Stimulated activated CD8-positive, alpha-beta memory T cell treated with anti-CD3 and anti-CD28 coated beads, Interleukin-15, amount 100 ng/mL, for 24 hours (primary cell): ENCODE measurements at places on chromosomes 6 and 20.

GRCh38 chr6:19891451-19891850 lies 54.3 kb downstream of the ID4 start:
- no peak for DNase-seq

DNA sequence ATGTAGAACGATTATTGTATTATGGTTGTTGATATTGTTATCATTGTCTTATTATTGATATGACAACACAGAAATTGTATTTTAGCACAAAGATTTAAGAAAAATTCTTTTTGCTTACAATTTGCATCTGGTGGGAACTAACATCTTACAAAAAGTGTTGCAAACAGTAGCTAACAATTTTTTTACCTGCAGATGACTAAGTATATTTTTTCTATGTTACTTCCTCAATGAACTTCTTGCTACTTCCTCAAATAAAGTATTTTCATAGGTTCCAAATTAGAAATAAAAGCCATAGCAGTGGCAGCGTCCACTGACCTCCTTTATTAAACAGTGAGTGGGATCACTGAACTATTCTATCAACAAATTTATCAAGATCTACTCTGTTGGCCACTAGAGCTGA lies 847.0 kb downstream of the PHF3 start:
- DNase-seq = no peak

DNA sequence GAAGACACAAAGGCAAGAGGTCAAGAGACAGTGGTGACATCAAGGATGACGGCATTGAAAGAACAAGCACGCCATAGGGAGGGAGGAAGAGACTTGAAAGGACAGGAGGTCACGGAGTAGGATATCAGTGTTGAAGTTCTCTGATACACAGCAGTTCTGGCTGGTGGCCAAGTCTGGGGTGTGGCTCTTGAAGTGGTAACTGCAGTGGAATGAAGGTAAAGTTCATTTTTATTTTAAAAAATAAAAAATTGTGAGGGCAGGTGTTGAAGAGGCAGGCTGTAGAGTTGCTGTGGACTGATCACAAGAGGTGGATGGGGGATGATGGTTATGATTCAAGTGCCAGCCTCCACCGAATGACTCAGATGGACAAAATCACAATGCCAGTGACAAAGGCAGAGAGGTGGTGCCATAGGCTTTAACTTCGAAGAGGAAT lies 53.2 kb upstream of the BMP2 start:
- DNase-seq = no peak

DNA sequence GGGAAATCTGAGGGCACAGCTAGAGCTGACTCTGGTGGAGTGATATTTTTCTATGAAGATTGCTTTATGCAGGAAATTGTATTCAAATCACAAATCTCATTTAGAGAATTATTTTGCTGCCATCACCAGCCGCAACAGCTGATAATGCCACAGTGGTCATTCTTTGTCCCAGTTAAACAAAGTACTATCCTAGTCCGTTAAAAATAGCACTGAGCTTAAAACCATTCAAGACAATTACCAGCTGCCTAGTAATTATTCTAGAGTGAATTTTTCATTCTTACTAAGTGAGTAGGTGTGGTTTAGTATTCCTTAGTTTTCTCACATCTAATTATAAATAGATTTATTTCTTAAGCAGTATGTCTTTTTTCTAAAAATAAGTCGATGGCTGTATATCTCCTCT lies 190.5 kb downstream of the SLC35F1 start:
- no peak for DNase-seq

- DNase-seq = no peak
Observed at GRCh38 chr6:110660066-110660655, 155.1 kb downstream of the CDK19 start.

DNA sequence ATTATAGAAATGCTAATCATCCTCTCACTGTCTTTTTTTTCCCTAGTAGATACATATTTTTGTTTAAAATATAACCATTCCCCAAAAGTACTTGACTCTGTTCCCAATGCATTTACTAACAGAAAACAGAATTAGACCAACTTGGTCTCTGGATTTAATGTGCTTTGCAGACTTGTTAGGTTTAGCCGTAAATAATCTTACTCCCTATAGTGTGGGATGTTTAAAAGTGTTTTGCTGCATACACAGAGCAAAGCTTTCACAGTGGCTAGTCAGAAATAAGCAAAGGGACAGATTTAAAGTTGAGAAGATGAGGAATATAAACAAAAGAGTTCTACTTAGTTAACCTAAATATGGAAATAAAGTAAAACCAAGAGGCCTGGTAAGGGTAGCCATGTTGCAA lies 527.5 kb downstream of the HDGFL1 start:
- no peak for DNase-seq

GRCh38 chr6:143513410-143513809 lies 1.9 kb upstream of the FUCA2 start:
- DNase-seq = no peak

DNA sequence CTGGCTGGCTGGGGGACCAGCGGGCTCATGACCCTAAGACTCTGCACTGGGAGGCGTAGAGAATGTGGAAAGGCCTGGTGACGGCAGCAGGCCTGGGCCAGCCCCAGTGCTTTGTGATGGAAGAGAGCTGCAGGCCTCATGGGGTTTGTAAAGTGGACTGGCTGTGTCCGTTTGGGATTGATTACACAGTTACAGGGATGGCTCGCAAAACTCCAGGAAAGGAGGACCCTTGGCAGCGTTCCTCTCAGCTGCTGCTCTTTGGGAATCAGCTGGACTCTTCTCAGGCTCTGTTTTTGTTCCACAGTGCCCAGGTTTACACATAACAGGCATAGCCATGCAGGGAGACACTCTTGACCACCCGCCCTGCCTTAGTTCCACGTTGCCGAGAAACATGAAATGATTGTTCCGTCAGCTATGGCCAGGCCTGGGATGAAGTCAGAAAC lies 89.0 kb downstream of the SLX4IP start:
- no peak for DNase-seq

DNA sequence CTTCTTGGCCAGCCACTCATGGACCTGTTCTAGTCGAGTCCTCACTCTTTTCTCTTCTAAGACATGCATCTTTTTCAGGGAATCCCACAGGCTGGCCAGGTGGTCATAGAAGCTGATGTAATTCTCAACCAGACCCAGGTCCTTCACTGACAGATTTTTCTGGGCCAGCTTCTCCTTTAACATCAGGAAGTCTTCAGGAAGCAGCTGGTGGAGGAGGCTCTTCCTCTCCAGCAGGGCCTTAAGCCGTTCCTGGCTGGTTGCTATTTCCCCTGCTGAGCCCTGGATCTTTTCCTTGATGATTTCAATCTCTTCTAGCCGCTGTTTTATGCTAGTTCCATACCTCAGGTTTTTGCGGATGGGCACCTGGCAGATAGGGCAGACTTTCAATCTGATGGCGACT lies 28.6 kb downstream of the DDX27 start:
- DNase-seq = no peak

DNA sequence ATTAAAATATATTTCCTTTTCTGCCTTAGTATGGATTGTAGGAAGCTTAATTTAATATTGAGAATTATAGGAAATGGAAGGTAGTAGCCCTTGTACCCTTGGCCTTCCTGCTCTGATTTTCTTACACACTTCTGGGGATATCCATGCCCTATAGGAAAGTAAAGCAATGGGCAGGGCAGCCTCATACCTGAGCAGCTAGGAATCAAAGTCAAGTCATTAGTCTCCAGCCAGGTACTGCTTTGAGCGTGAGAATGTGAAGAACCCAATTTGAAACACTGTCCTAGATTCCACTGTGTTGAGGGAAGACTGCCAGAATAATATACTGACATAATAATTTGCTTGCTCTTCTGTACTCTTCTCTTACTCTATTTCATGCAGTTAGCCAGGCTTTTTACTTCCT lies 51.0 kb upstream of the L3MBTL3 start:
- DNase-seq = no peak

GRCh38 chr6:65746302-65746701 lies 39.3 kb upstream of the EYS start:
- no peak for DNase-seq

GRCh38 chr6:21033084-21033483 lies 498.8 kb downstream of the CDKAL1 start:
- no peak for DNase-seq

DNA sequence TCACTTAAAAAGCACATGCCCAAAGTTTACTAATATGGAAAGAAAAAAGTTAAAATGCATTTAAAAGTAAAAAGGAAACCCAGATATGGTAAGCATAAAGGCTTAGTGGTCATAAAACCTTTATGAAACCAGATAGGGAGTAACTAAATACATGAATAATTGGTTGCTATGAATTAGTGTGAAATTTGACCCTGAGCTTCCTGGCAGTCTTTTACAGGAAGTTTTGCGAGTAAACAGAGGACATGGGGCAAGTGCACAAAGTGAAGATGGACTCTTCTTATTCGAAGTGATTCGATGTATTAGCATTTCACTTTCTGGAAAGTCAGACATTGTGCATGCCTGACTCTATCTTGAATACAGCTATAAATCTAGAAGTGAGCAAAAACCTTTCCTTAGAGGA lies 90.9 kb upstream of the MLIP start:
- no peak for DNase-seq

GRCh38 chr6:6179858-6180623 lies 140.4 kb downstream of the F13A1 start:
- no peak for DNase-seq

- no peak for DNase-seq
Observed at GRCh38 chr6:93624408-93624807, 205.0 kb upstream of the EPHA7 start.

- DNase-seq = no peak
Observed at GRCh38 chr6:135179920-135180541, 1.1 kb upstream of the MYB start.

- no peak for DNase-seq
Observed at GRCh38 chr20:4244700-4245485, 229.5 kb upstream of the RNF24 start.

DNA sequence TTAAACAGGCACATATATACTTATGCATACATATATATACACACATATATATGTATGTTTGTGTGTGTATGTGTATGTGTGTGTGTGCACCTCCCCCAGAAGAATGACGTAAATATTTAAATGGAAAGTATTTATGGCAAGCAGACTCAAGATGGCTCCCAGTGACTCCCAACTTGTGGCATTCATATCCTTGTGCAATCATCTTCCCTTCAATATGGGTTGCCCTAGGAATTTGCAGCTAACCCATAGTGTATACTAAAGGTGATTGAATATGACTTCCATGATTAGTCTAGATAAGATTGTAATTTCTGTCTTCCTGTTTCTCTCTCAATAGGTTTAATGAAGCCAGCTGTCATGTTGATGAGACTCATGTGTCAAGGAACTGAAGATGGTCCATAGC lies 127.6 kb downstream of the TRDN start:
- no peak for DNase-seq

DNA sequence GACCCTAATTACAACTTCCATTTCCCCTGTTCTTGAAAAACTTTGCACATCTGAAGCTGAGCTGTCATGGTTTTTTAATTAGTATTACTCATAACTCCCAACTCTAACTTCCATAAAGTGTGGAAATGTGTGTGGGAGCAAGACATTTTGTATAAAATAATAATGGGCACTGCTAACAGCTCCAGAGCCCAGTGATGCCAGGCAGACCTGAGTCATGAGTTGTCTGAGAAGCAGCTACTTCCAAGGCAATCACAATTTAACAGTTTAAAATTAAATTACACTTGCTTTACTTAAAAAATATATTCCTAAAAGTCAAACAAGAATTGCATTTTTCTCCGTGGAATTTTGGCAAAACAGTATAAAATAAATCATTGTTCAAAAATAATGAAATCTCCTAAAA lies 6.4 kb downstream of the SLC2A12 start:
- no peak for DNase-seq

DNA sequence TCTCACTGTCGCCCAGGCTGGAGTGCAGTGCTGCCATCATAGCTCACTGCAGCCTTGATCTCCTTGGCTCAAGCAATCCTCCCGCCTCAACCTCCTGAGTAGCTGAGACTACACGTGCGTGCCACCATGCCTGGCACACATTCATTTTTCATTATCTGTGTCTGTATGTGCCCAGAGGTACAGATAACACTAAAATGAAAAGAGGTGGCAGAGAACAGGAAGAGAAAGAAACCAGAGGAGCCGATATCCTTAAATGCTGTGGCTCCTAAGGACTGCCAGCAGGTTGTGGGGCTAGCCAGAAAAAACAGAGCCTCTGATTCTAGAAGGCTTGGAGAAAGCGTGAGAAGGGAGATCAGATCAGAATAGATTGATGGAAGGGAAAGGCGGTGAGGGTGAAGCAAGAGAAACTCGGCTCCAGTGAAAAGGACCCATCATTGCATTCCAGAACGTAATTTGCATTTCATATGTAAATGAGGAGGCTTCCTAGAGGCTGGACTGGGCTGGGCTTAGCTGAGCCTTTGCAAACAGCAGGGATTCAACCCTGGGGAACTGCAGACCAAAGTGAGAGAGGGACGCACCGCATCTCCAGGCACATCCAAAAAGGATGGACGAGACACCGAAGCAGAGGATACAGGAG lies 64.2 kb downstream of the GCNT2 start:
- no peak for DNase-seq

GRCh38 chr6:116217069-116217468 lies 36.8 kb downstream of the TSPYL4 start:
- DNase-seq = no peak

DNA sequence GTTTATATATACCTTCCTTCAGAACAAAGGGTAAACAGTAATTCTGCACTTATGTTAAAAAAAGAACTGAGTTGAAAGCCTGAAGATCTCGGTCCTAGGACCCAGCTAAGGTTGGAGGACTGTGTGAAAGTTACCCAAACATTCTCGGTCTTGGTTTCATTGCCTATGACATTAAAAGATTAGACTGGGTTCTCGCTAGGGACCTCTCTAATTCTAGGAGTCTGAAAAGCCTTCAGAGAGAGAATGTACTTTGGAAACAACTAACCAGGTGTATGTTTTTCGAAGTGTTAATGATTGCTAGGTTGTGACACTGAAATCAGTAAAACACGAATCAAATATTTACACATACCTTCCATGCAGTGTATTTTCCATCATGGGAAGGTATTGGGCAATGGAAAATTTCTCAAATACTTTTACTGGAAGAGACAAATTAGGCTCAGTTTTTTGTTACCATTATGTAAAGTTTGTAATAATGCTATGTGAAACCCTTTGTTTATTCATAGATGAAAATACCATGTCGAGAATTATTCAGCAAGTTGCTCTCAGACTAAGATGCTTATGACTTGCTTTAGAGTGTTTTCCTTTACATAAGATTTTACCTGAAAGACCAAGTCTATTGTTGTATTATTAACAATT lies 113.7 kb upstream of the LOC128125822 start:
- DNase-seq = no peak

- no peak for DNase-seq
Observed at GRCh38 chr6:160990847-160991405, 643 bp upstream of the MAP3K4 start.

GRCh38 chr6:130694606-130695005 lies 132.6 kb upstream of the SMLR1 start:
- DNase-seq = no peak

- DNase-seq = no peak
Observed at GRCh38 chr20:15645816-15646215, 927.4 kb downstream of the KIF16B start.

DNA sequence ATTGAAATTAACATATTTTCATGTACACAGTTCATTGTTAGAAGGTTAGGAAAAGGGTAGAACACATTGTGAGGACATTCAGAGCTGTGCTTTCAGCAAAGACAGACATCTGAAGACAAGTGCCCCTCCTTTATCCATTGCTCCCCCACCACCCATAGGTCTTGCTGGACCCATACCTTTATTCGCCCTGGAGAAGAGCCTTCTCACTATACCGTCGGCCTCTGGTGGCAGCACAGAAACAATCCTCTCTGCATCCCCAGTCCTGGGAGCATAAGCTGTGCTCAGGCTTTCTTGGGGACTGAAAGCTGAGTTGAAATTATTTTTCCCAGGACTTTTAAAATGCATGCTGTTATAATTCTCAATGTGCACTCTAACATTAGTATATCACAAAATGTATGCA lies 372.3 kb downstream of the EPHA7 start:
- DNase-seq = no peak

- no peak for DNase-seq
Observed at GRCh38 chr20:56352345-56353055, 6.3 kb upstream of the FAM210B start.
